ENCODE measurements at places on chromosomes 6 and 20.
A peak's percentile ranks its signal among the peaks of the same experiment; 100 is the strongest.

GRCh38 chr20:44428174-44429016 is 47.3 kb upstream of the TTPAL start:
- no peak for DNase-seq

DNA sequence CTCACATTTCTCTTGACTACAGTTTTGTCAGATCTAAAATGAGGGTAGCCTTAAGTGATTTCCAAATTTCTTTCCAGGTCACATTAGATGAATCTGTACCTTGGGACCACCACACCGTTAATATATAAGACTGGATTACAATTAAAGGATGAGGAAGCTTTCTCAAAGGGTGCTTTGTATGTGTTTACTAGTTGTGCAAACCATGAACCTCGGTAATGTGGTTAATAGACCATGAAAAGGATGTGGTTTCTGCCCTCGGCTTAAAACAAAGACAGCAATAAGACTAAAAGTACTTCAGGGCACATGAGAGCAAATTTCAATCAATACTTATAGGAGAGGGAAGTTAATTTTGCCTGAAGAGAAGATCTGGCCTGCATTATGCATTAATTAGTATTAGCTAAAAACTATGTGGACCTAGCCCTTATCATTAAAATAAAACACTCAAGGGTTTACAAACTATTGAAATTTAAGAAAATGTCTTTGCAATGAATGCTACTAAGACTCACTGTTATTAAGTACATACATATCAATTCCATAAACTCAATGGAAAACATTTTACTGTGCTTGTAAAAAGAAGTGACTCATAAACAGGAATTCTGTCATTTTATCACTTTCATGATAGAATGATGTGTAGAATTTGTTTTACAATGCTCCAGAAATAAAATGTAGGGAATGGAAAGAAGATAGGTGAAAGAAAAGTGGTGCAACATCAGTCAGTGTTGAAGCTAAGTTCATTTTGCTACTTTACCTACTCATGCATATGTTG is 936 bp upstream of the TMX4 start:
- DNase-seq: peak; percentile 16

DNA sequence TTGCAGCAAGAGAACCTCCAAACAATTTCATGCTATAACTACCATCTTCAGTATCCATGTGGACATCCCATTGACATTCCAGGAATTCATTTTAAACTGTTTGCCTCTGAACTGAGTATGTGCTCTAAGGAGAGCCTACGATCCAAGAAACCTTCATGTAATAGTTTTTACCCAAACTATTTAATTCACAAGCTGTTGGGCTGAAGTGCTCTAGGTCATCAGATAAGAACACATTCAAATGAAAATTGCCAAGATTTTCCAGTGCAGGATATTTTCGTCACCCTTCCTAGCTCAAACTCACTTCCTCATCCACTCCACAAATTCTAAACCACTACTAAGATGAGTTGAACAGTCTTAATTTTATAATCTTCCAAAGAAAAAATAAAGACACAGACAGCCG is 12.8 kb downstream of the RSPO3 start:
- no peak for DNase-seq

GRCh38 chr6:106790149-106790770 is 160.9 kb downstream of the QRSL1 start:
- DNase-seq: no peak

DNA sequence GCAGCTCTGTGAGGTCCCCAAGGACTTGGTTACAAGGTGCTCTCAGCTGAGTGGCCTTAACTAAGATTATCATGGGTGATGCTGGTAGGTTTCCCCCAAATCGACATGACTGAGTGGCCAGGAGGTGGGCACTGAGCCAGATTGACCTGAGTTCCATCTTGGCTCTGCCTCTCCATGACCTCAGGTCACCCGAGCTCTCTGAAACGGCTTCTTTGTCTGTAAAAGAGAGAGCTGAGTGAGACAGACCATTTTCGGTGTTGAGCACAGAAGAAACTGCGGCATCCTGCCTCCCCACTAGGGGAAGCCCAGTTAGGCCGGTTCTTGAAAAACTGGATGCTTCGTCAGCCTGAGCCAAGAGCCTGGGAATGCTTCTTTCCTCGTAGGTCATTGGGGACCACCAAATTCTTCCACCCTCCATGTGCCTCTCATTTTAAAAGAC is 14.1 kb upstream of the STX16 start:
- no peak for DNase-seq

DNA sequence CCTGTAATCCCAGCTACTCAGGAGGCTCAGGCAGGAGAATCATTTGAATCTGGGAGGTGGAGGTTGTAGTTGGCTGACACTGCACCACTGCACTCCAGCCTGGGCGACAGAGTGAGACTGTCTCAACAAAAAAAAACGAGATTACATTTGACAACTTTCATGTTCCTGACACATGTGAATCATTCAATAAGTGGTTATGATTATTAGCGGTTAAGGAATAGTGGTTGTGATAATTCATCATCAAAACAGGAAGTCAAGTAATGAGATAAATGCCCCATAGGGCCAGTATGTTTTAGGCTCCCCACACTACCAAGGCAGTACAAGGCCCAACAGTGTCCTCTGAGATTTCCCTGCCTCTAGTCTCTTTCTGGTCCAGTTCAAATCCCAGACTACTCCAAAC is 2.5 kb downstream of the HDDC2 start:
- no peak for DNase-seq

DNA sequence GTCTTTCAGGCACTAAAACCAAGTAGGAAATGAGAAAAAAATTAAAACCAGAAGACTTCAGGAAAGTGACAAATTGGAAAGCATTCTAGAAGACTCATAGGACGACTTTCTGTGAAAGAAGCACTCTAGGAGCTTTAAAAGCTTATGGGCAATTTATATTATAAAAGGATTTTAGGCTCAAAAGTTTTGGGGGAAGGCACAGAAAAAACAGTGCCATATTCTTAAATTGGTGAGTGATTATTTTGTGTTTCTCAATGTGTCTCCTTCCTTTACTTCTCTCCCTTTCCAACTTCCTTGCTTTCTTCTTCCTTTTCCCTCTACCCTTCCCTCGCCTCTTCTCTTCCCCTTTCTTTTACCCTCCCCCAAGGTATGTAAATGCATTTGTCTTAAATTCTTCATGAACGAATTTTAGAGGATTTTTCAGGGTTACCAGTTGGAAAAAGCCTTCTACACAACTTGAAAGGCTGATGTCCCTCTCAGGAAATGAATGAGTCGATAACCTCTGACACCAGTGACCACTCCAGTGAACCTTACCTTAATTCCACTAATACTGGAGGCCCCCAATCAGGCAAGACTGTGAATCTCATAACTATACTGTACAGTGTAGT is 2.6 kb upstream of the LIN28B start:
- DNase-seq: no peak

GRCh38 chr6:139546106-139546472 is 171.6 kb upstream of the CITED2 start:
- no peak for DNase-seq

DNA sequence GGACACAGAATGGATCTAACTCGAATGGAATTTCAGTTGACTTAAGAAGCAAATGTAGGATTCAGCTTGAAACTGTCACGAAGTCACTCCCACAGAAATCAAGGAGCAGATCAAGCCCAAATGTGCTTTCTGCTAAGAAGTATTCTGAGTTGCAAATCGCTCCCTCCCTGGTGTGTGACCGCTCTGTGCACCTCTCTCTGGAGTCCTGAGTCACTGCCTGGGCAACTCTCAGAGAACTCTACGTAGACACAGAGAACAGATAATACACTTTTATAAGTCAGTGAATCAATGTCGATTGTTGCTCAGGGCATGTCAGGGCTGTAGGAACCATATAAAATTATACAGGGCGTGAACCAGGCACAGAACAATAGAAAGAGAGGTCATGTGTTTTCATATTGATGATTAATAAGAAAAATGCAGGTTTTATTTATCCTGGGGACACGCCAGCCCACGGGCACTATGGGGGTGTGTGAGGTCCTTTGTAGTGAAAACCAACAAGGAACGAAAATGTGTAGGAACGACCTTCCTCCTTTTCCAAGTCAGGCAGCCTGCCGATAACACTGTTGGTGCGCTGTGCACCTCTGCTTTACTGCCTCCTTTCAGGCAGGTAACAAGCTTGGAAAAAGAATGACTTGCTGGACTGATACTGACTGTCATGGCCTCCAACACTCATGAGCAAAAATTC is 248.1 kb upstream of the FOXQ1 start:
- DNase-seq: no peak
